ENCODE measurements at places on chromosomes 11 and 22.

DNA sequence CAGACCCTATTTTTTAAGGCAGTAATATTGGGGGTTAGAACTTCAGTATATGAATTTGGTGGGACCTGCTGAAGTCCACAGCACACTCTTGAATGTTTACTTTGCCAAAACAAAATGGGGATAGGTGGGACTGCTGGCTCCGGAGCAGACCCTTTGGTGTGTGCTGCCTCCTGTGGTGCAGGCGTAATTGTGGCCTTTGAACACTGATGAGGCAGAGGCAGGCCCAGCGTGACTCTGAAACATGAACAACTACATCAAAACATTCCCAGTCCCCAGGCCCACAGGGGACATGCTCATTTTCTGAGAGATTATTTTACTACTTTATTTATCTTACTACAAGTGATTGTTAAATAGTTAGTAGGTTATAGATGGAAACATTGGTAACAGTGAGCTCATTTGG, 225.0 kb upstream of the TBCEL start:
- DNase-seq: no peak

GRCh38 chr11:133821776-133822175, 23.5 kb downstream of the SPATA19 start:
- no peak for DNase-seq

DNA sequence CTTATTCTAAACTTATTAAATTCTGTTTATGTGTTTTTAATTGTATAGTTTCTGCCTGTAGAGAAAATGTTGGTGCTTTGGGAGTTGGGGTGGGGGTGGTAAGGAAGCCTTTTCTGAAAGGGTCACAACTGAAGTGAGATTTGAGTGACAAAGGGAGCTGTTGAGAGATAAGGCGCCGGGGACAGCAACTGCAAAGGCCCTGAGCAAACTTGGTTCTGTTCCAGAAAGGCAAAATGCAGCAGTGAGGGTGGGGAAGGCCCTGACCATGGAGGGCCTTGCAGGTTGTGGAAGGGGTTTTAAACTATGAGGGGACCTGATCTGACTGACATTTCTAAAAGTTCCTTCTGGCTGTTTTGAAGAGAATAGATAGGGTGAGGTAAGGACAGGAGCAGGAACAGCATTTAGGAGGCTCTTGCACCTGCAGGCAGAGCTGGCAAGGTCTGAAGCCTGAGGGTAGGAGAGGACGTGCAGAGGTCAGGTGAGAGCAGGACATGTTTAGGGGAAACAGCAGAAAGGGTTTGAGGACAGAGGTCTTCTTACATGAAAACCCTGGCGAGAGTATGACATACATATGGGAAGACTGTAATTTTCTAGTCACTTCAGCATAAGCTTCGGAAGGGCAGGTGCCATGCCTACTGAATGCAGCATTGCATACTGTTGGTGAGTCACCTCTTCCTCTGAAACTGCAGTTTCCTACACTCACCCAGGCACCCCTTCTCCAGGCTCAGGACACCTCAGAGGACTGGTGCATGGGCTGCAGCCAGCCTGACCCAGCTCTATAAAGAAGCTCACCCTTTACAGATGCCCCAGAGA, 190.7 kb downstream of the SNX19 start:
- no peak for DNase-seq

DNA sequence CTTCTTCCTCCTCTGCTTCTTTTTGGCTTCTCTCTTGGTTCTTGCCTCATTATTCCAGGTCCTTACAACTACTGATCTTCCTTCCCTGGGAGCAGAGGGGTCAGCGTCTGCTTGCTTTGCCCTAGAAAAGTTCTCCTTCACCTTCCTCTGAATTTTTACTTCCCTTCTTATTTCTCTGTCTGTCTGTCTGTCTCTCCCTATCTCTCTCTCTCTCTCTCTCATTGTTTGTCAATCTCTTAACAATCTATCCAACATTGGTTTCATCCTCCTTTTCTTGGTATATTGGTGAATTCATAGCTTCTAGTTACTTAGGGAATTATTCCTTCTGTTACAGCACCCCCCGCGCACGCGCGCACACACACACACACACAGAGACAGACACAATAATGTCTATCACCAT, 559.1 kb downstream of the MN1 start:
- DNase-seq: no peak

DNA sequence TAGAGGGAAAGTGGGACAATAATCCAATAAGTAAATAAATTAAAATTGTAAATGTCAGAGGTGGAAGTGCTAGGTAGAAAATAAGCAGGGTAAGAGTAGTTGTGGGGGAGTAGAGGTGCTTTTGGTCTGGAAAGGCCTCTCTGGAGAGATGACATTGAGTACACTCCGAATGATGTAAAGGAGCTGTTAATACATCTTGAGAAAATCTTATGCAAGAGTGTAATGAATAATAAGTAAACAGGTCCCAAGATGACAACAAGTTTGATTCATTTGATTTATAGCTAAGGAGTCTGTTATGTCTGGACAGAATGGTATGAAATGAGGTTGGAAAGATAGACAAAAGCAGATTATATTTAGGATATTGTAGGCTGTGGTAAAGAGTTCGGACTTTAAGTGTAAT, 87.5 kb downstream of the TMEM135 start:
- DNase-seq: no peak

- no peak for DNase-seq
These were observed 12.9 kb downstream of the ZNF74 start for GRCh38 chr22:20406686-20407408.

DNA sequence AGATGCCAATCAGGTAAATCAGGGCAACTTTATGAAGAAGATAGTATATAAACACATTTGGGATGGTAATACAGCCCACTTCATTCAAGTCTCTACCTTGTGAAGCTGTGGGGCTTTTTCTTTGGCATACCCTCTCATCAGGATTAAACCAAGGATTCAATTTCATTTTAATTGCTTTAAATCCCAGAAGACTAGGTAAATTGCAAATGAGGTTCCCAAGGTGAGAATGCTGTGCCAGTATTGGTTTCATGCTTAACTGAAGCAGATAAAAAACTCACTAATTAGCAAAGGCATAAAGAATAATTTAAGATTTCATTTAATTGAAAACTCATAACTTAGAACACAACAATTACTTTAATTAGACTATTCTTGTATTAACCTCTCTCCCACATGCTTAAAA, 1218.1 kb downstream of the FAM181B start:
- DNase-seq: no peak

GRCh38 chr22:17772958-17773605, 1.2 kb downstream of the BID start:
- no peak for DNase-seq

DNA sequence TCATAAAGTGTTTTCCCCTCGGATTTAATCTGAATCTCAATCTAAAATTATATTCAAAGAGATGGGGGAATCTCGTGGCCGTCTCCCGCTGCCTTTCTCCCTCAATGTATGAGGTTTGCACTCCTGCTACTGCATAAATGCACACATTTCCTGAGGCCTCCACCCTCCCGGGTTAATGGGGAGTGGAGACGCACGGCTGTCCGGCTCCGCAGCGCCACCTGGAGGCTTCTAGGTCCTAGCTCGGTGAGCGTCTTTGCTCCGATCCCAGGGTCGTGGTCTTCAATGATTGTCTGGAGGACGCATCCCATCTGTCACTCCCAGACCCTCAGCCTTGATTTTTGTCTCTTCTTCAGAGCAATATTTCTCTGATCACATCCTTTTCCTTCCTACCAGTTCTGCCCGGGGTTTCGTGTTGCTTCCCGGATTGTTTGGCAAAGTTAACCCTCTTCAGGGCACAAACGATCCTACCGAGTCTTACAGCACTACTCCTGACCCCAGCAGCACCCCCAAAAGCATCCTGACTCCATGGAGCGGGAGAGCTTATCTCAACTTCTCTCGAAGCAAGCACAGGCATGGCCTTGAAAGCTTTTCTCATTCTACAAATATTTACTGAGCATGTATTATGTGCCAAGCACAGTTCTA, at the start of gene LMO1:
Gene LMO1, minus strand, starts transcription at position 110 of the 642 bp plus-strand sequence. CDS start 516 bp downstream, outside the sequence.
- peak; percentile 61 for DNase-seq

DNA sequence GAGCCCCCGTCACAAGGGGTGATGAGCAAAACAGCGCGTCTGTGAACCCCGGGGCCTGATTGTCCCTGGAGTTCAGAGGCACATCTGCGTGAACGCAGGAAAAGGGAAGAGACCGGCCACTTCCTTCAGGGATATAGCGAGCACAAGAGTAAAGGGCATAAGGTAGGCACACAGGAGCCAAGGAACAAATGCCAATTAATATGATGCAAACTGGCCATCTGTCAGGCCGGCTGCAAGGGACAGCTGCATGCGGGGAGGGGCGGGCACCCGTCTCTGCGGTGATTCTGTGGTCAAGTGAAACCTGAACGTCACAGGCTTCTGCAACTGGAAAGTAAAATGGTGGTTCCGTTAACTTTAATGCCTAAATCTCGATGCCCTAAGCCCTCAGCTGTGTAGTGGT, 64.7 kb downstream of the TRIM29 start:
- no peak for DNase-seq

- DNase-seq: no peak
These were observed 6.9 kb downstream of the IL18BP start for GRCh38 chr11:72005347-72006260.

- DNase-seq: no peak
These were observed at the start of gene PVALB for GRCh38 chr22:36816636-36817524. TSS of gene PVALB (minus strand) at chr22:36817035. CDS start at chr22:36817005, 30 bp downstream.

DNA sequence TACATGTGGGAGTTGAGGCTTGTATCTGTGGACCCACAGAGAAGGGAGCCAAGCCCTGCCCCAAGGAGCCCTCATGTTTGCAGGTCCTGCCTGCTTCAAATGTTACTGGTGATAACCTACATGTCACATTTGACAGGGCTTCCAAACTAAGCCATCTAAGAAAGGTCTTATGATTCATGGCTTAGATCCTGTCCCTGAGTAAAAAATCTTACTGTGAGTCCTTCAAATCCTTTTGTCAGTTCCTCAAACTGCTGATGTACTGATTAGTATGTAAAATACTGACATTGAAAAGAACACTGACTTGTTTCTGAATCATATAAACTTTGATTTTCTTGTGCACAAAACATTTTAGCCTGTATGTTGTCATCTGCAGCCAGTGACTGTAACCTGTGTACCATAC, 1.0 kb upstream of the PANX1 start:
- no peak for DNase-seq

- DNase-seq: no peak
These were observed 2.3 kb downstream of the MTFP1 start for GRCh38 chr22:30427871-30428270.

All from stimulated activated CD4-positive, alpha-beta T cell treated with anti-CD3 and anti-CD28 coated beads, Interleukin-1b, Interleukin-23, amount 100 ng/mL, for 1 hour (primary cell).